Activated CD8-positive, alpha-beta memory T cell treated with anti-CD3 and anti-CD28 coated beads, Interleukin-2, amount 50 U/mL, for 4 hours (primary cell): ENCODE measurements at places on chromosomes 13 and 19.
A peak's percentile ranks its signal among the peaks of the same experiment; 100 is the strongest.

GRCh38 chr13:47990920-47991466 lies 10.1 kb downstream of the SUCLA2 start:
- no peak for DNase-seq

DNA sequence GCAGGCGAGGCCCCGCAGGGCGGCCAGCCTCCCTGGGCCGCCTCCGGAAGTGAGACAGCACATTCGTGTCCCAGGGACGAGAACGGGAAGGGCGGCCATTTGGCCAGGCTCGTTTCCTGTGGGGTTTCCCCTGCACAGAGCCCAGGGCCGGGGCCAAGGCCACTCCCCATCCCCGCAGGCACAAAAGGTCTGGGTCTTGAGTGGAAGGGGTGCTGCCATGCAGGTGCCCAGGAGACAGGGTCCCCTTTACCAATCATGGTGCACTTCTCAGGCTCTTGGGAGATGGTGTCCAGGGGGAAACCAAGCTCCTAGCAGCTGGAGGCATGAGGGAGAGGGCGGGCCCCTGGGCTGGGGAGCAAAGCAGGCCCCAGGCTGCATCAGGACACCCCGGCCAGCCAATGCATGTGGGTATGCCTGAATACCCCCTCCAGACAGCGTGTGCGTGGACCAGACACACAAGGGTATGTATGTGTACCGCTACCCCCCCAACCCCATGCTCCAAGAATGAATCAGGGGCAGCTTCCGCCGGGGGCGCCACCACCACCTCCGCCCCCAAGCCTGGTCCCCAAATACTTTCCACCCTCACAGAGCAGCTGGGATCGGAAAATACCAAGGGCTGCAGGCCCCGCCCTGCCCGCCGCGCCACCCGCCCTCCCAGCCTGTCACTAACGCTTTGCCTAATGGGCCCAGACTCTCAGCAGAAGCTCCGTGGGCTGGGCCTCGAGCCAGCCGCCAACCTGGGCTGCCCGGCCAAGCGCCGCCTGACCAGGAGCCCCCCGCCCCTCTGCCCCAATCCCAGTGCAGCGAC lies 37.6 kb upstream of the NANOS3 start:
- peak; percentile 89 for DNase-seq

DNA sequence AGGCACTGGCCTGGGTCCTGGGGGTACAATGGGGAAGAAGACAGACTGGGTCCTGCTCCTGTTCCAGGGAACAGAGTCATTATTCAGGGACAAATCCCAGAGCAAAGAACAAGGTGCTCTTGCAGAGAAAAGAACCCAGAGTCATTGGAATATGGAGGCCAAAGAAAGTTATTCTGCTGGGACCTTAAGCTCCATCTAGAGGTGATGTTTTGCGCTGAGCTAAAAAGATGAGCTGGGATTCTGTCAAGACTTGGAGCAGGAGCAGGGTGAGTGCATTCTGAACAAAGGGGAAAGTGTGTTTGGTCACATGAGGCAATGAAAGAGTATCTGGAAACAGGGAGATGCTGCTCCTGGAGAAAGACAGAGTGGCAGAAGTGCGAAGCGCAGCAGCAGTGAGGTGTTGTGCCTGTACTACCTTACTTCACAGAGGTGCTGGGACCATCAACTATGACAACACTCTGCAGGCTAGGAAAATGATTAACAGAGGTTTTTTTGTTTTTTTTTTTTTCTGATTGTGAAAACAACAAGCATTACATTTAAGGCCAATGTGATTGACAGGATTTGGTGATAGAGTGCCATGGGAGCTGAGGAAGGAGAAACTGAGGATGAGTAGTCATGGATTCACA lies 95.3 kb upstream of the TNFSF11 start:
- DNase-seq: no peak

GRCh38 chr13:114038211-114038613 lies 64.3 kb upstream of the C13orf46 start:
- no peak for DNase-seq

DNA sequence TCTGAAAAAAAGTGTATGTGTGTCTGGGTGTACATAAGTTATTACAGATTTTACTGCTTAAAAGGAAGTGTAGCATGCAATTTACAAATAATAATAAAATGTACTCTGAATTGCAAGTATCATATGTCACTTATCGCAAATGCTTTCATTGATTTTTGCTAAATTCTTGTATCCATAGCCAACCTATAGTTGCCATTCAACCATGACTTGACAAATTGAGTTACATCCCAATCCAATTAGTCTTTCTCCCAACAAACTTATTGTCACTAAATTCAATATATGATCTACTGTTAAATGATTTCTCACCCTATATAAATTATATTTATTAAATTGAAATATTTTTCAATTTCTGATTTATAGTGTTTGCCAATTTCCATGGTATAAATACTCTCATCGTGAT lies 17.3 kb upstream of the SUPT20H start:
- DNase-seq: no peak

GRCh38 chr19:1025960-1026782 lies at the start of gene CNN2:
TSS of gene CNN2 (plus strand) at chr19:1026608. CDS start at chr19:1026662, 54 bp downstream.
- peak; percentile 62 for DNase-seq

DNA sequence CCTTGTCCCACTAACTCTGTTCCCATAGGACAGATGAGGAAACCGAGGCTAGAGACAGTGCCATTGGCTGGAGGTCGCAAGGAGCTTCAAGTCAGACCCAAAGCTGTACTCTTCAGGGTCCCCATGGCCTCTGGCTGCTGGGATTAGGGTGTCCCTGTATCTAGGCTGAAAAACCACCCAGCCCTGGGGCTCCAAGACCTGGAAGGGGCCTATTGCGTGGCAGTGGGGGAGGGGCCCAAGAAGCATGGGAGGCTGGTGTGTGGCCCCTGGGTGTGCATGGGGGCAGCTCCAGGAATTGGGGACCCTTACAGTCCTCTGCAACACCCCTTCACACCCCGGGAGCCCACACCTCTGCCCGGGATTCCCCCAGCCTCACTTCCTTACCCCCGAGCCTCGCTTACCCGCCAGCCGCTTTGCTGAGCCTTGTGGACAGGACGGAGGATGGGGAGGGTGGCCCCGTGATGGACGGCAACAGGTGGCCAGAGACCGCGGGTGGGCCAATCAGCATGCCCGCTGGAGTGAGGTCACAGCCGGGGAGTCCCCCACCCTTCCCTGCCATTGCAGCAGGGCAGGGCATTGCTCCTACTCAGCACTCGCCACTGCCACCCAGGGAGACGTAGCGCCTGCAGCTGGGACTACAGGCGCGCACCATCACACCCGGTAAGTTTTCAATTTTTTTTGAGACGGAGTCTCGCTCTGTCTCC lies at the start of gene JSRP1:
Gene JSRP1 (minus strand): TSS at position 436 of the 704 bp plus-strand sequence. CDS start 1,103 bp downstream, outside the sequence.
- no peak for DNase-seq

- peak; percentile 70 for DNase-seq
These were observed 17.4 kb upstream of the KCTD12 start for GRCh38 chr13:76903544-76904162.

DNA sequence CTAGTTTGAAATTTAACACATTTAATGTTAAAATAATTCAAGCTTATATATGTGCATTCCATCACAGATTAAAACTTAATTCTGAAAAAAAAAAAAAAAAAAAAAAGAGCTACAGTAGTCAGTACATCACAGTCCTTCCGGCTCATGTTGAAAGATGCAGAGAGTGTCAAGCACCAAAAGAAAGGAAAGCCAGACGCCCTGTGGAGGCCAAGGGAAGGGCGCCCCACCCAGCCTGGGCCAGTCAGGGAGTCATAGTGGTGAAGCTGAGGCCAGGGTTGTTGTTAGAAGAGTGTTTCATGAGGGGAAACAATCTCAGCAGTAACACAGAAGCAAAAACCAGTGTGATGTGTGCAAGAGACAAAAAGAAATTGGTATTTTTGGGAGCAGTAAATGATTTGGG lies 375.3 kb downstream of the MTUS2 start:
- DNase-seq: no peak

DNA sequence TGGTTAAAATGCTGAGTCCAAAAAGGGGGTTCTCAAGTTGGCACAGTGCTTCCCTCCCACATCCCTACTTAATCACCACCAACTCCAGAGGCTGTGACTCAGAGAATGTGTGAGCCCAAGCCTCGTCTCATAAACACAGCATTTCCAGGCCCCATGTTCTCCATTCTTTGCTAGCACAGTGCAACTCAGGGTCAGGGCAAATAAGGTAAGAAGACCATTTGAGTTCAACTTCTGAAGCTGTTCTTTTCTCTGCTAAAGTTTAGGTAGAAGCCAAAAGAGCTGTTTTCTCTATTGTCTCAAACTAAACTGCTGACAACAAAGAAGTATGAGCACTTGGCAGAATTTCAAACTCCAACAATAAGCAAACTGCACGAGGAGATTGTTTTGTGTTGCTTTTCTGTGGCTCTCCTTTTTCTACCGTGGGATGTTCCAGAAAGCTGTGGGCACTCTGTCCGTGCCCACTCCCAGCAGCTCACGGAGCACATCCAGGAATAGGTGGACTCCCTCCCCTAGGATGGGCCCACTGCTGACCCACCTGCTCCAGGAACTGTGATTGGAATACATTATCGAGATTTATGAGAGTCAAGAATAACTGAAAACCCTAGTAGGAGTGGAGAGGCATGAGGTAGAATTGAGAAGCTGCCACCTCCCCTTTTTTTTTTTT lies 494.3 kb downstream of the COG6 start:
- DNase-seq: no peak

- DNase-seq: no peak
These were observed 101.3 kb downstream of the VWA8 start for GRCh38 chr13:41859565-41859964.

DNA sequence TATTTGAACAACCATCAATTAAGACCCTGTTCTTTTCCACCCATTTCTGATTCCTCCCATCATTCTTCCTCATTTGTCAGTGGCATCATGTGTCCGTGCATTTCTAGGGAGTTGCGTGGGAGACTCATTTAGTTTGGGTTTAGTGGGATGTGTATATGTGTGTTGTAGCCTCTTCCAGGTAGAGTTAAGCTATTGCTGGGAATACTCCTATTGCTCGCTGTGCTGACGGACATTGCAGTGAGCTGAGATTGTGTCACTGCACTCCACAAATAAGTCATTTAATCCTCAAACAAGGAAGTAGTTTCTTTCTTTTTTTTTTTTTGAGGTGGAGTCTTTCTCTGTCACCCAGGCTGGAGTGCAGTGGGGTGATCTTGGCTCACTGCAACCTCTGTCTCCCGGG lies 42.2 kb upstream of the RCBTB2 start:
- no peak for DNase-seq

DNA sequence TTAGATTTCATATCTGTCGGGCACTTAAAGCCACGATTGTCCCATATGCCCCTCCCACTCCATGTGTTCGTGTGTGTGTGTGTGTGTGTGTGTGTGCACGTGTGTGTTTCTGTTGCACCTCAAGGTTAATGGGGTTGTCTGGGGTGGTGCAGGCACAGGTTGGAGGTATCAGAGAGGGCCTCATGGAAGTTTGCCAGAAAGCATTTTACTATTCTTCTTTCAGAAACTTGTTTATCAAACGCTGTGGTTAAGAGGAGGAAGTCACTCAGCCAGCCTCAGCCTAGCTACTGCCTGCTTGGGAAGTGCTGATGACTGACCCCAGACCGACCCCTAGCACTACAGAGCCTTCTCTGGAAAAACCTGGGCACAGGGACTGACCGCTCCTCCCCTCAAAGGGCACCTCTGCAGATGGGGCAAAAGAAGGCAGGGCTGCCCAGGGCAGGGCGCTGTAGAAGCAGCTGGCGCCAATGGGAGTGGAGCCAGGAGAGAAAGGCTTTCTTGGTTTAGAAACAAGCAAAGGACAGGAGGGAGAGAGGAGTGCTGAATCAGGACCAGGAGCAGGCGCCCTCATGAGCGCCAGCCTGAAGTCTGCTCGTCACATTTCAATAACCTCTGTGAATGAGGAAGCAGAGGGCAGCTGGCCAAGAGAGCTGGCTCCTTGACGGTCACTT lies 3.9 kb downstream of the SIAH3 start:
- DNase-seq: no peak

- no peak for DNase-seq
These were observed 126.5 kb downstream of the NALCN start for GRCh38 chr13:101289764-101290163.

- DNase-seq: peak; percentile 39
These were observed 10.5 kb downstream of the DDX39A start for GRCh38 chr19:14408491-14409145.

DNA sequence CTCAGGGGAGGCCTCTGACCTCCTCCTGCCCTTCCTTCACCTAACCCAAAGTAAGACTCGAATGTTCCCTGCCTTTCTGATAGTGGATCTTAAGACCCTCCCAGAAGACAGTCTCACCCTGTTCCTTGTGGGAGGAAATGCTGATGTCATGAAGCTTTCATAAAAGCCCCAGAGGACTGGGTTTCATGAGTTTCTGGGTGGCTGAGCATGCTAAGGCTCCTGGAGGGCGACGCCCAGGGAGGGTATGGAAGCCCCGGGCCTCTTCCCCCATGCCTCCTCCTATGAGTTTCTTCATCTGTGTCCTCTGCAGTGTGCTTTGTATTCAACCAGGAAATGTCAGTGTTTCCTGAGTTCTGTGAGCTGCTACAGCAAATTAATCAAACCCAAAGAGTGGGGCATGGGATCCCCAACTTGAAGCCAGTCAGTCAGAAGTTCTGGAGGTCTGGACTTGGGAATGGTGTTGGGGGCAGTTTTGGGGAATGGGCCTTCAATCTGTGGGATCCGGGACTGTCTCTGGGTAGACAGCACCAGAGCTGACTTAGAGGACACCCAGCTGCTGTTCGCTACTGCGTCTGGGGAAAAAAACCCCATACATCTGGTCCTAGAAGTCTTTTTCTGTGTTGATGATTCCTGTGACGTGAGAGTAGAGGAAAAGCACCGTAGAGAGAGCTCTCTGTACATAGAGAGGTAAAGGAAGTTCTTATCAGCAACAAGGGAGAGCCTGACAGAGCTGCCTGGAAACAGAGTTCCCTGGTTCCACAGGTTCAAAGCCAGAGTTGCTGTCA lies 2.0 kb upstream of the LILRB2 start:
- DNase-seq: no peak

DNA sequence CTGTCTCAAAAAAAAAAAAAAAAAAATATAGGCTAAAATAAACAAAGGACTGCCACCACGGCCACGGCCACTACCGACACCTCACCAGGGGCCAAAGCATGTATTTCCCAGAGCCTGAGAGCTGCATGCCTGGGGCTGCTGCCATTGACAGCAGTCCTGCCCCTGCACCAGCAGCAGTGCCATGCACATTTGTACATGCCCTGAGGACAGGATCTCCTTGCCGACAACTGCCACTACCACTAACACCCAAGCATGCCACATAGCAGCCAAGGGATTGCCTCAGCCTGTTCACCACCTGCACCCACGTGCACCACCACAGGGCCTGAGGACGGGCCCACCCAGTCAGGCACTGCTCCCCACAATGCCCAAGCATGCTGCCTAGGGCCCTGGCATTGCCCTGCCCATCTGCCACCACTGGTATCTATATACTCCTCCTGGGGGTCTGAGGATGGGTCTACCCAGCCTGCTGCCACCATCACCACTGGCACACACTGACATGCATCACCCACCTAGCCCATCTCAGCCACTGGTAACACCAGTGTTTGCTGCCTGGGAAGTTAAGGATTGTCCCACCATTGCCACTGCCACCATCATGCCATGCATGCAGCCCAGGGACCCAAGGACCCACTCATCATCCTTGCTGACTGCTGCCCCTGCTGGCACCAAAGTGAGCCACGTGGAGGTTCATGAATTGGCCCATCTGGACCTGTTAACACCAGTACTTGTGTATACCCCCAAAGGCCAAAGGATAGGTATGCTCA lies 10.6 kb upstream of the NUP62 start:
- DNase-seq: no peak

GRCh38 chr13:79405501-79405830 lies 589 bp downstream of the RBM26 start:
- DNase-seq: no peak
